ENCODE measurements at places on chromosomes 3 and 15.

- no peak for DNase-seq
Measured at GRCh38 chr15:72732516-72732915, 46.5 kb downstream of the BBS4 start.

GRCh38 chr3:69066121-69066520 is 14.0 kb upstream of the TMF1 start:
- DNase-seq, result no peak

DNA sequence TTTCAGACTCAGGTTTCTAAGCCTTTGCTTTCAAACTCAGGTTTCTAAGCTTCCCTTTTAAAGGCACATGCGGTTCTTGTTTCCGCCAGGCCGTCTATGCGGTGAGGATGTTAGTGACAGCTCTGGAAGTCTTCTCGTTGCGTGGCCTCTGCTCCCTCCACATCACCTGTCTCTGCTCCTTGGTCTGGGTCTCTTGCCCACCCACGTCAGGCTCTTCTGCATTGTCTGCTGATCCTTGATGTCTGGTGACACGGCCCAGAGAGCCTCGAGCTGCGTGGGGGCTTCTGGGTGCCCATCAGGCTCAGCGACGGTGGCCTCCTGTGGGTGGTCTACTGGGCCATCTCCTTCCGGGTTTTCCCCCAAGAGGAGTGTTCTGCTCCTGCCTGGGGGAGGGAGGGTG is 30.5 kb downstream of the KLF13 start:
- DNase-seq, result no peak

DNA sequence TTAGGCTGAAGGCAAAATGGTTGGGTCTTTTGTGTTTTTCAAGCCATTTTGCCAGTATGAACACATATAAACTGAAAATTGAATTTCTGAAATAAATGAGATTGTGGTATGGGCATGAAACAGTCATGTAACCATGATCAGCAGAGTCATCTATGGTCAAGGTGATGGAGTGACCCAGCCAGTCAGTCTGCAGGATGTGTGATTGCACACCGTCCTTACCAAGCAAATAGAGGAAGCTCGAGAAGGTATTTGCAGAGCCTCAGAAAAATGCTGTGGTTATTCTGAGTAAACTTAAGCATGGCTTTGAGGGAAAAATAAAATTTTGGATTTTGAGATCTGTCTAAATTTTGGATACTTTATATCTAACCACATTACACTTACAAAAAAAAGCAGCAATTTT is 95.9 kb upstream of the RNF7 start:
- no peak for DNase-seq

DNA sequence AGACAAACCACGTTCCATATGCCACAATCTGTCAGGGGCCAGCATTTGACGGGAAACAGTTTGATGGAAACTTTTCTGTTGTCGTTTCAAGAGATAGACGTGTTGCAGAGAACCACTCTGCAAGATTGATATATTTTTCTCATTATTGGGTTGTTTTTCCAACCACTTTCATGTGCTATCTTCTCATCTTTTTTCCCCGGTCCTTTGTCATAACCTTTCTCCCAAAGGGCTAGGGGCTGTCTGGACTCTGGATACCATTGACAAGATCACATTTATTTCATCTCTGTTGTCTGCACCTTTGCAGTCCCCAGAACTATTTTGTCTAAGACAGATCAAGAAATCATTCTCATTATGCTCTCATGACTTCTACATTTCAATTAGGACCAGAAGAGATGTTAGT is 57.6 kb upstream of the SLC25A26 start:
- no peak for DNase-seq

DNA sequence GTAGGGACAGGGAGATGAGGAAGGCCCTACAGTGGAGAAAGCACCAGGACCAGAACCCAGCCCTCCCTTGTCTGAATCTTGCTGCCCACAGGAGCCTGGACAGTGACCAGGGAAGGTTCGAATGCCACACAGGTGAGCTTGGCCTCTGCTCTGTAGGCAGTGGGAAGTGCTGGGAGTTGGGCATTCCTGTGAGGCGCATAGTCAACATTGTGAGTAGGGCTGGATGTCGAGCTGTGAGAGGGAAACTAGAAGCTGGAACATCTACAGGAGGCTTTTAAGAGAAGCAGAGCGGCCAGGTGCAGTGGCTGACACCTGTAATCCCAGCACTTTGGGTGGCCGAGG is 20.3 kb upstream of the ALAS1 start:
- DNase-seq, result no peak

DNA sequence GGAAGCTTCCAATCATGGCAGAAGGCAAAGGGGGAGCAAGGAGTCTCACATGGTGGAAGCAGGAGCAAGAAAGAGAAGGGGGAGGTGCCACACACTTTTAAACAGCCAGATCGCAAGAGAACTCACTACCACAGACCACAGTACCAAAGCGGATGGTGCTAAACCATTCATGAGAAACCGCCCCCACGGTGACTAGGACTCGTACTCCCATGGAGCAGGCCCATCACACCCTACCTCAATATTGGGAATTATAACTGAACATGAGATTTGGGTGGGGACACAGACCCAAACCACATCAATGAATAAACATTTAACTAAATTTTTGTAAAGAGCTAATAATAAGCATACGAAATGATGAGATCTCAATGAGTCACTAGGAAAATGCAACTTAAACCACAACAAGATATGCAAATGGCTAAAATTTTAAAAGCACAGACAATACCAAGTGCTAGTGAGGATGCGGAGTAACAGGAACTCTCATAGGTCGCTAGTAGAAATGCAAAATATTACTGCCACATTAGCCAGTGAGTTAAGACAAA is 10.0 kb downstream of the MRPS25 start:
- DNase-seq, result no peak

GRCh38 chr3:136714020-136714419 is 38.2 kb downstream of the STAG1 start:
- DNase-seq, result no peak

- DNase-seq, result no peak
Measured at GRCh38 chr3:197031315-197032285, 2.0 kb upstream of the MELTF start.

DNA sequence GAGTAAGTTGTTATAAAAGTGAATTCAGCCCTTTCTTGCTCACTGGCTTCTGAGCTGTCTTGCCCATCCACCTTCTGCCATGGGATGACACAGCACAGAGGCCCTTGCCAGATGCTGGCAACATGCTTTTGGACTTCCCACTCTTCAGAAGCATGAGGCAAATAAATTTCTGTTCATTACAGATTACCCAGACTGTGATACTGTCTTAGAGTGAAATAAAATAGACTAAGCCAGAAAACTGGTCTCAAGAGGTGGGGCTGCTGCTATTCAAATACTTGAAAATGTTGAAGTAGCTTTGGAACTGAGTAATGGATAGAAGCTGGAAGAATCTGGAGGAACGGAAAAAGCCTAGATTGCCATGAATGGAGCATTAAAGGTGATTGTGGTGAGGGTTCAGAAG is 170.4 kb downstream of the ZMAT3 start:
- no peak for DNase-seq

GRCh38 chr15:87021751-87022150 is 942.1 kb downstream of the AGBL1 start:
- no peak for DNase-seq

GRCh38 chr3:69353503-69353902 is 32.4 kb downstream of the FRMD4B start:
- DNase-seq, result no peak

GRCh38 chr3:172181932-172182586 is 142.7 kb downstream of the FNDC3B start:
- DNase-seq, result no peak

DNA sequence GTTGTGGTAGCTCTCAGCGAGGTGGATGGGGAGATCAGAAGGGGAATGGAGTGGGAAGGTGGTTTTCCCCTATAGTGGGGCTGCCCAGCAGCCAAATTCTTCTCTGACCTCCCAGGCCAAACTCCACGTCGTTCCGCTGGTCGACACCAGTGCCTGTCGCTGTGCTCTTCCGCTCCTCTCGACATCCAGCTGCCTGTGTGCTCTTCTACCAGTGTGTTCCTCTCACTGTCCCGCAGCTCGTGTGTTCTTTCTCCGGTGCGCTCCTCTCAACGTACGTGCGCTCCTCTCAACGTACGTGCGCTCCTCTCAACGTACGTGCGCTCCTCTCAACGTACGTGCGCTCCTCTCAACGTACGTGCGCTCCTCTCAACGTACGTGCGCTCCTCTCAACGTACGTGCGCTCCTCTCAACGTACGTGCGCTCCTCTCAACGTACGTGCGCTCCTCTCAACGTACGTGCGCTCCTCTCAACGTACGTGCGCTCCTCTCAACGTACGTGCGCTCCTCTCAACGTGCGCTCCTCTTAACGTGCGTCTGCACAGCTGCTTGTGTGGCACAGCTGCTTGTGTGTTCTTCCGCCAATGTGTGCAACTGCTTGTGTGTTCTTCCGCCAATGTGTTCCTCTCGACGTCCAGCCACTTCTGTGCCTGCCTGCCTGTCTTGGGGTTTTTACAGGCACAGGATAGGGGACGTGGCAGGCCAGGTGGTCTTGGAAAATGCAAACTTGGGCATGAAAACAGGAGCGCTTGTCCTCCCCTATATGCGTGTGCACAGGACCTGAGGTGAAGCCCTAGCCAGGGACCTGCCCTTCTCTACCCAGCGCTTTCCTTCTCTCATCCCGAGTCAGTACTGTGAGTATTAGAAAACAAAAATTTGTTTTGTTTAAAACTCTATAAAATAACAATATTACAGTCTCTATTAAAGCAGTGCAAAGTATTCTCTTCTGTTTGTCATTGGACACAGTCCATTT is 991.1 kb downstream of the GBE1 start:
- DNase-seq, result no peak

All from neuronal stem cell (in vitro differentiated cells).